Activated T-cell treated with anti-CD3 and anti-CD28 coated beads, Interleukin-2, amount 50 U/mL, for 48 hours (primary cell): ENCODE measurements at places on chromosomes 11 and 22.

- DNase-seq: no peak
Measured at GRCh38 chr11:10323793-10324170, 18.9 kb downstream of the ADM start.

GRCh38 chr11:14075118-14076078, 112.9 kb downstream of the SPON1 start:
- peak; percentile 67 for DNase-seq

DNA sequence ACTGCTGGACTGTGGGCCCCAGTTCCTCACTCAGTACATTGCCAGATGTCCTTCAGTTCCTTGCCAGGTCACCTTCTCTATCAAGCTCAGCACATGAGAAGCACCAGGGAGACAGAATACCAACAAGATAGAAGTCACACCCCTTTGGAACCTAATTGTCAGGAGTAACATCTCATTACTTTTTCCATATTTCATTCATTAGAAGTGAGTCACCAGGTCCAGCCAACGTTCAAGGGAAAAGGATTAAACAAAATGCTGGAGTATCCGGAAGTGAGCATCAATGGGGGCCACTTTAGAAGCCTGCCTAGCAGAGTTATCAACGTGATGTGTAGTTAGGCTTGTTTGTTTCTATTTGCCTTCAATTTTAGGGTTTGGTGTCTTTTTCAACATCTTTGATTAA, 569.3 kb downstream of the MIAT start:
- DNase-seq: no peak

- no peak for DNase-seq
Measured at GRCh38 chr11:63814383-63814736, 1.1 kb downstream of the SPINDOC start.

DNA sequence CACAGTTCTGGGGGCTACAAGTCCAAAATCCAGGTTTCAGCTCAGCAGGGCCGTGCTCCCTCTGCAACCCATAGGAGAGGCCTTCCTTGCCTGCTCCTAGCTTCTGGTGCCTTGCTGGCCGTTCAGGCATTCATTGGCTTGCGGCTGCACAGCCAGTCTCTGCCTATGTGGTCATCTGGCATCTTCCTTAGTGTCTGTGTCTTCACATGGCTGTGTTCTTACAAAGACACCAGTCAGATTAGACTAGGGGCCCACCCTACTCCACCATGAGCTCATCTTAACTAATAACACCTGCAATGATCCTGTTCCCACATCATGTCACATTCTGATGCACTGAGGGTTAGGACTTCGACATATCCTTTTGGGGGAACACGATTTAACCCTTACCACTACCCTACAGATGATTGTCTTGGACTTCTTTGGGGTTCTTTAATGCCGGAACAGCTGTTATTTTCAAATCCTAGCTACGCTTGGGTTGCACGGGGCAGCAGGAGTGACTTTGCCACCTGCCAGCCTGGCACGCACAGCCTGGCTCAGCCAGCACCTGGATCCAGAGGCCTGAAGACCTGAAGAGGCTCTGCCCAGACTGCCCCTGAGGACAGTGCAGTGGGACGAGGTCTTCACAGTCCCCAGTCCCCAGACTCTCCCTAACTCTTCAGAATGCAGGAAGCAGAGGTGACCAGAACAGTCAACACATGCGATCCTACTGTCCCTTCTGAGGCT, 7.7 kb upstream of the NEAT1 start:
- no peak for DNase-seq

DNA sequence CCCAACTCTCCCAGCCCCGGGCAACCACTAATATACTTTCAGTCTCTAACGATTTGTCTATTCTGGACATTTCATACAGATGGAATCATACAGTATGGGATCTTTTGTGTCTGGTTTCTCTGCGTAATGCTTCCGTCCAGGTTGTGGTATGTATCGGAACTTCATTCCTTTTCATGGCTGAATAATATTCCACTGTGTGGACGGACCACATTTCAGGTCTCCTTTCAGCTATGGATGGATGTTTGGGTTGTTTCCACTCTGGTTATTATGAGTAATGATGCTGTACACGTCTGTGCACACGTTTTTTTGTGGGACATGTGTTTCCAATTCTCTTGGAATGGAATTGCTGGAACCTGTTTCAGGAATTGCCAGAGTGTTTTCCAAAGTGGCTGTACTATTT, 17.4 kb upstream of the CPT1A start:
- DNase-seq: no peak

- DNase-seq: peak; percentile 28
Measured at GRCh38 chr22:31947296-31947695, 3.0 kb downstream of the YWHAH start.

- DNase-seq: no peak
Measured at GRCh38 chr11:15059132-15059915, 14.1 kb upstream of the CALCB start.

DNA sequence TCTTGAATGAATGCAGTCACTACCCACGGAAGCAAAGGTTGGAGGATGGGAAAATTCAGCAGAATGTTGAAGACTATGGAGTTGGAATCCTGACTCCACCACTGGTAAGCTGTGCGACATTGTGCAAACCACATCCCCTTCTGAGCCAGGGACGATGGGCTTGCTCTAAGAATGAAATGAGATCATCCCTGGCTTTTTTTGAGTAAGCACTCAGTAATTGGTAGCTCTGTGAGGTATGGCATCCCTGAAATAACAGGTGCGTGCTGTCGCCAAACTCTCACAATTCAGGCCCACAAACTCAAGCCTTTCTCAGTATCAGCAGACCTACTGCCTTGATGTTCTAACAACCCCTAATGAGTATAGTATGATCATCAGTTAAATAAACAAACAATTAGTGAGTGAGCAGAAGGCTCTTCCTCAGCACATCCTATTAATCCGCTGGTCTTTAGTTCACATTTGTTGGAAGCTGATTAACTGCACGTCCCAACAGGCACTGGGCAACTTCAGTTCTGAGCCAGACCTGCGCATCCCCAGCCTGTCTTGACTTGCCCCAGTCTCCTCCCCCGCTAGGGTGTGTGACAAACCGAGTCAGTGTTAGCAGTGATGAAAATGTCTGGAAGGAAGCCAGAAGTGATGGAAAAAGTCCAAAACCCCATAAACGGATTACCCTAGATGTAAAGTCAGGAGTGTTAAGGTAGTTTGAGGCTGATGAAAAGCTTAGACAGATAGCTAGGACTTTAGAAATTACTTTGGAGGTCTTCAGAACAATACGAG, 235.5 kb downstream of the GRIK4 start:
- no peak for DNase-seq

DNA sequence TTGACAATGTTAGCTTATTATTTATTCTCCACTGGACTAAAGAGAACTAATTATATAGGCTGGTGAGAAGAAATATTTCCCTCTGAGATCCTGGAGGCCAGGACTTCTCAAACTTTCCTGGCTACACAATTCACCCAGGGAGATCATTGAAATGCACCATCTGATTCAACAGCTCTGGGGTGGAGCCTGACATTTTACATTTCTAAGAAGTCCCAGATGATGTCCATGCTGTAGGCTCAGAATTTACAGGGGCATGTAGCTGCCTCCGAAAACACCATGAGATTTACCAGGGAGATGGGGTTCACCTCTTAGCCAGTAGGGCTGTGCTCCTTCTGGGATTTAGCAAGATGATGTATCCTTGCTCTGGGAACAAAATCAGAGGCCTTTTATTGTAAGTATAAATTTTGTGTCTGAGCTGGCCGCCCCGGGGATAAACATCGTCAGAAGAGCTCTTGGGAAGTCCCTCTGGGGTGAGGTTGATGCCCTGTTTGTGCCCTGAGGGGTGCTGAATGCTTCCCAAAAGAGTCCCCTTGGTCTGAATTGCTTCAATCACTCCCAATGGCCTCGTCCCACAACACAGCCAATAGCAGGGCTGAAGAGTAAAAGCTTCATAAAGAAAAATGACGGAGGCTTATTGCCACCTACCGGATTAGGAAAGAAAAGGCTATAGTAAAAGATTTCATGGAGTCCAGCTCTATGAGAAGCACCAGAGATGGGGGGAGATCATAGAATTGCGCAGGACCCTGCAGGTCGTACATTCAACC, 33.4 kb upstream of the API5 start:
- DNase-seq: no peak

GRCh38 chr11:123482218-123482617, 52.1 kb downstream of the GRAMD1B start:
- no peak for DNase-seq

DNA sequence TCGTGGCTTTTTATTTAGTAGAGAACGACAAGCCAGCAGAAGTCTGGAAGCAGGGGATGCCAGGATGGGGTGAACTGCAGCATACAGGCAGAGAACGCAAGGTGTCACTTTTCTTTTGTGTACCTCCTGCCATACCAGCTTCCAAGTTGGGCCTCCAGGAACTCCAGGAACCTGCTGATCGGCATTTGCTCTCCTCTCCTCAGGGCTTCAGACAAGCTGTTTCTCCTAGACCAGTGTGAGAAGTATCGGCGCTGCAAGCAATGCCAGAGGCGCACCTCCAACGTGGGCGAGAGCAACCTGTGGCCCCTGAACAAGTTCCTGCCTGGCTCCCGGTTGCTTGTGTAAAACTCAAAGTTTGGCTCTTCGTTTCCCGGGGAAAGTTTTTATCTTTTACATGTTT, 47.7 kb downstream of the CCDC81 start:
- no peak for DNase-seq
